Breast epithelium (tissue), 4 donors: ENCODE measurements at places on chromosomes 6 and 20.

GRCh38 chr6:149157126-149157525, 160.4 kb upstream of the TAB2 start:
- DNase-seq = no peak

GRCh38 chr20:10218536-10219451, at the start of gene SNAP25:
Gene SNAP25 (plus strand): TSS chr20:10218830. CDS start chr20:10275492, 56,662 bp downstream.
- DNase-seq = peak; percentile 76

GRCh38 chr6:6583836-6584235, 4.7 kb upstream of the LY86 start:
- DNase-seq = no peak

GRCh38 chr6:158536891-158537798, 22.7 kb upstream of the TMEM181 start:
- DNase-seq = peak; percentile 82

DNA sequence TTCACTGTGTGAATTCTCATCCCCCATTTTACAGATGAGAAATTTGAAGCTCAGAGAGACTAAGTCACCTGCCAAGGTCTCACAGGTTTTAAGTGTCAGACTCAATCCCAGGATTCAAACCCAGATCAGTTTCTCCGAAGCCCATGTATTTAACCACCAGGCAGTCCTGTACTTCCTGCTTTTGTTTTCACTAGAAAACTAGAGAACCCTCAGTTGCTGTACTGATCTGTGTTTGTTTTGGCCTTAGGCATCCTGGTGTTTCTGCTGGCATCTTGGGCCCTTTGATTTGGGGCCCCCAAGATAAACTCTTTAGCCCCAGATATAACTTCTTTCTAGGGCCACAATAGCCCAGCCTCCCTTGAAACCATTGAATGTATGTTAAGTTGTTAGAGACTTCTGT, 36.5 kb downstream of the PPP1R16B start:
- no peak for DNase-seq

GRCh38 chr20:23666189-23666588, 22.6 kb downstream of the CST4 start:
- DNase-seq = no peak

GRCh38 chr6:164926686-164927085, 382.7 kb downstream of the C6orf118 start:
- no peak for DNase-seq

- DNase-seq = no peak
These were observed 41.2 kb downstream of the ZHX3 start for GRCh38 chr20:41276317-41276751.

DNA sequence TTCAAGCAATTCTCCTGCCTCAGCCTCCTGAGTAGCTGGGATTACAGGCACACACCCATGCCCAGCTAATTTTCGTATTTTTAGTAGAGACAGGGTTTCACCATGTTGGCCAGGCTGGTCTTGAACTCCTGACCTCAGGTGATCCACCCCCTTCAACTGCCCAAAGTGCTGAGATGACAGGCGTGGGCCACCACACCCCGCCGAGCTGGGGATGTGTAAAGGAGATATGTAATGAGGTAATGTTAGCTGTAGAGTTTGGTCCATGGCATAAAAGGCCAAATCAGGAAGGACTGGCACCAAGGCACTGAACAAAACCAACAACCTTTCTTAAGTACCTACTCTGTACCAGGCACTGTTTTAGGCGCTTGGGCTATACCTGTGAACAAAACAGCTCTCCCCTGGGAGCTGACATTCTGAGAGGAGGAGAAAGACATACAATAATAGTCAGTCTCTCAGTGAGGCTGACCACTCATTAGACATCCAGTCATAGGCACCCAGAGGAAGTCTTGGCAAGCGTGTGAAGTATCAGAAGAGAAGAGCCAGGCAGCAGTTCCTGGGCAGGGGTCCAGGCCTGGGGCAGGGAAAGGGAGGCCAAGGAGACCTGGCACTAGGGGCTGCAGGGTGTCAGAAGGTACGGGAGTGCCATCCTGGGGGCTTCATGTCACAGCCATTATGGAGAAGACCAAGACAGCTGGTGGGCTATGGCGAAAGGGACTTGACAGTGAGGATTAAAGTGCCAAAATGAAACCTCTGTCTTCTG, 164.8 kb upstream of the DTNBP1 start:
- DNase-seq = no peak

DNA sequence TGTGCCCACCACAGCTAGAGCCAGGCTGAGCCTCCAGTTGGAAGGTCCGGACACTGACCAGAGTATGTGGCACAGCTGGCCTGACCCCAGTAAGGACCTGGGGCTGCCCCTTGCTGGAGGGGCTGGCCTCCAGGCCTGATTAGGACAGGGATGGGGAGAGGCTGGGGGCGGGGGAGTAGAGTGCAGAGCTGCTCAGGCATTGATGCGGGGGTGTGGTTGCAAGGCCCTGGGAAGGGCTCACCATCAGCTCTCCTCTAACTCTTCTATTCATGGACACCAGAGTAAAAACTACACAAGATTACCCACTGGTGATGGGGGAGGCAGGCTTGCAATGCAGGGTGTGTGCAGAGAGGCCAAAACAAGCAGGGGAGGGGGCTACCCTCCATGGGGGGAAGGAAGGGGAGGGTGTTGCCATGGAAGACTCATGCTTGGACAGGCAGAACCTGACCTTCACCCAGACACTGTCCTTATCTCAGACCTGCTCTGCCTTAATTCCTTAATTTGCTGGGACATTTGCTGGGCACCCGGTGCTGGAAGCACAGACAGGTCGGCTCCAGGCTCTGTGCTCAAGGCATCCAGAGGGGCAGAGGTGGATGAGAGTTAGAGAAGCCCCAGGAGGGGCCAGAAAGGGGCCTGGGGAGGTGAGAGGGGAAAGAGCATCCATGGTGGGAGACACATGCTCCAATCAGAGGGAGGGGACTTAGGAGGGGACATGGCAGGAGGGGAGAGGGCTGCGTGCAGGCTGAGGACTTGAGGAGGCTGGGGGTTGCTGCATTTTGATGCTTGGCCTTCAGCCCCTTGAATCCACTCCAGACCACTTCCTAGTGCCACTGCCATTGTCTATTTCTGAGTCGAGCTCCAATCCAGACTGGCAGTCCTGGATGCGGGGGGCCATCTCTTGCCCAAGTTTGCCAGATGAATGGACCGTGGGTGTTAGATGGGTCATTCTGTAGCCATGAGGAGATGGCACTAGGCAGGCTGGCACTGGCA, 7.6 kb upstream of the EMILIN3 start:
- DNase-seq = no peak

DNA sequence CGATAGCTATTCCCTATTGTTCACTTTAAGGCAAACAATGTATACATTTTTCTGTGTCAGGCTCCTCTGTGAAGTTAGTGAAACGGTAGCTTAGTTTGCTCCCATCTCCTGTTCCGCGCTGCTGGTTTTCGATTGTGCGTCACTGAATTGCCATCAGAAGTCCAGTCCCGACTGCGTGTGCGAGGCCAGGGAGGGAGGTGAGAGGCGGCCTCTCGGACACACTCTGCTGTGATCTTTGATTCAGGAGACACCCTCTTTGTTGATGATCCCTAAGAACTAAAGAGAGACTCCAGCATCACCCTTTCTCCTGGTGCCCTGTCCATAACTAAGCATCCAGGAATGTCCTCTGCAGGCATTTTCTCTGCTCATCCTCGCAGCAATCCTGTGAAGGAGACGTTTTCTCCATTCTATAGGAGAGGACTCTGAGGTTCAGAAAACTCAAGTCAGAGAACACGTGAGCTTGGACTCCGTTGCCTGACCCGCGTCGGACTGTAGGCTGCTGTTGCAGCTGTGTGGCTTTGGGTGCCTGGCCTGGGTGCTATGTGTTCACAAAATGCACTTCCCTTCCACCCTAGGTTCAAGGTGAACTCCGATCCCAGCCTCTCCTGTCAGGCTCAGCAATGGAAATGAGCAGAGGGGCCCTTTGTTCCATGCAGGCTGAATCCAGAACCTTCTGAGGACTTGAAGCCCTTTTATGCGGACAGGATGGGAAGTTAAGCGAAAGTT, 24.1 kb upstream of the UNC93A start:
- DNase-seq = no peak

- DNase-seq = no peak
These were observed 110.1 kb downstream of the GPR63 start for GRCh38 chr6:96727144-96727543.

DNA sequence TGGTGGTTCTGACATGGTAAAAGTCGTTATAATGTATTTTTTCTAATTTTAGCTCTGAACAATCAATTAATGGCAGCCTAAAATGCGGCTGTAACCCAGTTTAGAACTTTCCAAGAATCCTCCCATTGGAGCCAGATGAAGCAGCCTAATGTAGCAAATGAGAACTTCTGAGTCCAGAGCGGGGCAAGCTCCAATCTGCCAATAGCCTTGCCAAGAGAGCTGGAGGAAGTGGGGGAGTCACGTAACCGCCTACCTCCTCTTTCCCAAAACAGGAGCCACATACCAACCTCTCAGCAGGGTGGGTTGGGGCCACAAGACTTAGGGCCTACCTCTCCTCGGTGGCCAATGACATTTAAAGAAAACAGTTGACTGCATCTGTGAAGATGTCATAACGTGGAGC, 230.6 kb downstream of the SOD2 start:
- no peak for DNase-seq

- DNase-seq = no peak
These were observed 217.9 kb downstream of the PRL start for GRCh38 chr6:22078802-22079545.

GRCh38 chr6:127864701-127865100, 36.2 kb downstream of the THEMIS start:
- no peak for DNase-seq

DNA sequence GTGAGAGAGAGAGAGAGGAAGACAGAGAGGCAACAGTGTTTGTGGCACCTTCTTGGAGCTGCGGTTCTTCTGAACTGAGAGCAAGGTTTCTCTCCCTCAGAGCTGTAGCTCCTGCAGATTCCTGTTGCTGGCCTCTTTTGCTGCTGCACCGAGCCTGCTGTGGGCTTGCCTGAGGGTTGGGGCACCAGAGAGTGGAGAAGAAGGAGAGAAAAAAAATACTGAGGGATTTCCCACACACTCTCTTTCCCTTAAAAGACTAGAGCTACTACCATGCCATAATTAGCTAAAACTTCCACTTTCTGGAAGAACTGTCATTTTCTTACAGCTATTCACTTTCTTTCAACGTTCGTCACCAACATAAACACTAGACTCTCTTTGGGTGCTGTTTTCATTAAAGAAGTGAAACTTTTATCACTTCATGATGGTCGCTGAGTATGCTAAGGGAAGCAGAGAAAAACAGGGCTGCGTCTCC, 18.2 kb upstream of the ECI2 start:
- DNase-seq = no peak

DNA sequence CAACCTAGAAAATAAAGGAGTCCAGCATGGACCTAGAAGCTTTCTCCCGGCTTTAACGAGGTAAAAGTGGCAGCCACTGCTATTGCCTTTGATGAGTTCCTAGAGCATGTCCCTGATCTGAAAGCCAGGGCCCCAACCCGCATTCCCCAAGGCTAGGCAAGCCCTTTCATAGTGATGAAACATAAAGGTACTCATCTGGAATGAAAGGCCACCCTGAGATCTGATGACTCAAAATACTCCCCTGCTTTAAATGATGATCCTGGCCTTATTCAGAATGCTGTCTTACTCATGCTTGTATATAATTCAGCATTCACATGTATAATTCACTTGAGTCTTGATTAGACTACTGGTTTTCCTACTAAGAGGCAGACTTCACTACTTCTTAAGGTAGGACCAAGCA, 21.3 kb downstream of the TTPAL start:
- DNase-seq = no peak

GRCh38 chr6:133609415-133610226, 279.3 kb upstream of the TCF21 start:
- DNase-seq = no peak

DNA sequence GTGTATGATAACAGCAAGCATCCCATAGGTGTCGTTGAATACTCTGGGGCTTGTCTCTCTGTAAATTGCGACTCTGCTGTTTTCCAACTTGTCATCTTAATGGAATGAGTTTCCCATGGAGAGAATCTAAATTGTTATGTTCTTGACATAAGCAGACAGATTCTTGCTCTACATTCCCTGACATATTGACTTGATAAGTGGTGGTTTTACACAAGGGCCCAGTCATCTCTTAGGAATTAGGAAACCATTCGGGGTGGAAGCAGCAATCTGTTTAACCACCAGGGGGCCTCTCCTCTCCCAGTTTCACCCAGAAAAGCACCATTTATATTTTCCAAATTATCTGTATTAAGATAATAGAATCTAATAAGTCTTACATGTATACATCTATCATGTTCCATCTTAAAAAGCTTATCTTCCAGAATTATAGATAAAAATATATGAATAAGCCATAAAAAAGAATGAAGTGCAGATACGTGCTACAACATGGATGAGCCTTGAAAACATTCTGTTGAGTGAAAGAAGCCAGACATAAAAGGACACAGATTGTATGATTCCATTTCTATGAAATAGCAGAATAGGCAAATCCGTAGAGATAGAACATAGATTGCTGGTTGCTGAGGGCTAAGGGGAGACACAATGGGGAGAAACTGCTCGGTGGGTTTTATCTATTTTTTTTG, 23.1 kb upstream of the MROH8 start:
- DNase-seq = no peak

GRCh38 chr20:35592339-35592974, 23.2 kb upstream of the SPAG4 start:
- no peak for DNase-seq

DNA sequence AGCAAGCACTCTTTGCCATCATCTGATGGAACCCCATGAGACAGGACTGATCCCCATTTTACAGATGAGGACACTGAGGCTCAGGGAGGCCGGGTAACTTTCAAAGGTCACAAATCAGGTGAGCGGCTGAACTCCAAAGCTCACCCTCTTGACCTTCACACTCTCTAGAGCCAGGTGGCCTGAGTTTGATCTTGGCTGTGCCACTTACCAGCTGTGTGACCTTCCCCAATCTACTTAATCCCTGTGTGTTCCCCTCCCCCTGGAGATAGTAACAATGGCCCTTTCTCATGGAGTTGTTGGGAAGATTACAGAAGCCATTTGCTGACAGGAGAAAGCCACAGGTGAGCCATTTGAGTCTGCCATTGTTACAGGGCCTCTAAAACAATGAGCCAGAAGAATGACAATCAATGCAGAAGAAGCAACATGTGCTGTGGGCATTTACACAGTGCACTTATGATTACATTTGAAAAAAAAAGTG, 34.5 kb downstream of the BMP7 start:
- DNase-seq = no peak

DNA sequence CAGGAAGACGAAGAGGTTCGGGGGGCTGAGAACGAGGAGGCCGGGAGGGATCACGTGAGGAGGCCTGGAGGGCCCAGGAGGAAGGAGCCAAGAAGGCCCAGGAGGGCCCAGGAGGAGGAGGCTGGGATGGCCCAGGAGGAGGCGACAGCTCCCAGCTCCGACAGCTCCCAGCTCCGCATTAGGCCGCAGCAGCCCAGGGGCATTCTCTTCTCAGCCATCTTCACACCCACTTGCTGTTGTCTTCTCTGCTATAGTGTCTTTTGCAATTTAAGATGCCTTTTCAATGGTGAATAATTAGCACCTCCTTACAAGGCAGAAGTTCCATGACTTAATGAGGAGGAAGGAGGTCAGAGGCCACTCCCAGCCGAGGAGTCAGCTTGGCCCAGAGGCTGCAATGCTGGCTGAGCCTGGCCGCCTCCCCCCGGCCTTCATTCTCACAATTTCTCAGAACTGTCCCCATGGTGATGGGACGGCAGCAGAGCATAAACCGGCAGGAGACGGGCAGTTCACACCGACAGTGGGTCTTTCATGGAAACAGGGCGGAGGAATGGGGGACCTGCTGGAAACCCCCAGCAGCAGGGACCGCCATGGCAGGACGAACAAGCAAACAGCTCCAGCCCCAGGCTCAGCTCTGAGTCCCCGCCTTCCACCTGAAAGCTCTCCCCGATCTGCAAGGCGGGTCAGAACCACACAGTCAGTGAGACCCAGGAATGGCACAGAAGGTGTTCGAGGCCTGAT, 45.1 kb downstream of the WDR27 start:
- no peak for DNase-seq
